Right lung (tissue), 10 donors: ENCODE measurements at places on chromosomes 11 and 22. TPM values are rescaled to one million over a fixed set of nuclear protein-coding genes. Genes with fewer than 3 reads are reported as not detected.

Gene HMBS
- 33.4 TPM for polyA plus RNA-seq

Gene DERL3
- 3.6 TPM for polyA plus RNA-seq

Gene ADM
- 18.5 TPM for polyA plus RNA-seq

- DNase-seq = no peak
Observed at GRCh38 chr11:9703280-9703679, 39.4 kb downstream of the SWAP70 start.
